NCI-H1092 (cell line): ENCODE measurements at places on chromosomes 5 and 9.
A peak's percentile ranks its signal among the peaks of the same experiment; 100 is the strongest.

- DNase-seq, result no peak
Observed at GRCh38 chr9:99366621-99367020, 144.5 kb downstream of the SEC61B start.

DNA sequence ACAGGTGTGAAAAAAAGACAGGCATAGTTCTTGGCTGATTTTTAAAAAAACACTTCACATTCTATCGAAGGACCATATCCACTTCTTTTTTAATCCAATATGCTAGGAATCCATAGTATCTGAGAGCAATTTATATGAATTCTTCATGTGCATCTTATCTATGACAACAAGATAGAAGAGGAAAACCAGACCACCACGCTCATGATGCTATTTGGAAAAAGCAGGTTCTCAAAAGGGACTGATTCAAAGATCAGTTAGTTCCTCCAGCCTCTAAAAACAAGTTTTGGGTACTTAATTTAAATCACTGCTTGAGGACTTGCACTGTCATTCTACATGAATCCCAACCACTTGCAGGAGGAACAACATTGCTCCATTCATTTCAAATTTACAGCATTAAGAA lies 6.3 kb downstream of the MEF2C start:
- DNase-seq, result no peak

- no peak for DNase-seq
Observed at GRCh38 chr5:67588389-67588788, 391.8 kb upstream of the CD180 start.

GRCh38 chr5:131795879-131796792 lies 681 bp downstream of the FNIP1 start:
- DNase-seq, result peak; percentile 36

DNA sequence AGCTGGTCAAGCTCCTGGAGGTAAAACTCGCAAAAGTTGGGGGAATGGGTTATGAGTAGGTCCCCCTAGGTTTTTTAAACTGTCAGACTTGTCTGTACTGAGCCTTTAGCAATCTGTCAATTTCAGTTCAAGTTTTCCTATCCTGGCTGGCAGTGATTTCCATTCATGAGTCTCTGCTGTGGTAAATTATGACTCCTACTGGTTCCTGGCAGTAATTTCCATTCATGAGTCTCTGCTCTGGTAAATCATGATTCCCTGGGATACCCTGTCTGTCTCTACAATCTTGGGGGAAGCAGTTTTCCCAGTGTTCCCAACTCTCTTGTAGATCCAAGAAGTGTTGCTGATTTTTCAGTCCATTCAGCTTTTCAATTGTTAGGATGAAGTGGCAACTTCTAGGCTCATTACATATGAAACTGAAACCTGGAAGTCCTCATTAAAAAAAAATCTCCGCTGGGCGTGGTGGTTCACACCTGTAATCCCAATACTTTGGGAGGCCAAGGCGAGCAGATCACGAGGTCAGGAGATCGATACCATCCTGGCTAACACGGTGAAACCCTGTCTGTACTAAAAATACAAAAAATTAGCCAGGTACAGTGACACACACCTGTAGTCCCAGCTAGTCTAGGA lies 91.3 kb upstream of the GPBP1 start:
- no peak for DNase-seq
